Stimulated activated CD4-positive, alpha-beta T cell treated with anti-CD3 and anti-CD28 coated beads, Interleukin-15, amount 100 ng/mL, for 48 hours (primary cell): ENCODE measurements at places on chromosomes 3 and 15.

GRCh38 chr3:46871222-46871621 is 6.3 kb upstream of the PTH1R start:
- DNase-seq: no peak

DNA sequence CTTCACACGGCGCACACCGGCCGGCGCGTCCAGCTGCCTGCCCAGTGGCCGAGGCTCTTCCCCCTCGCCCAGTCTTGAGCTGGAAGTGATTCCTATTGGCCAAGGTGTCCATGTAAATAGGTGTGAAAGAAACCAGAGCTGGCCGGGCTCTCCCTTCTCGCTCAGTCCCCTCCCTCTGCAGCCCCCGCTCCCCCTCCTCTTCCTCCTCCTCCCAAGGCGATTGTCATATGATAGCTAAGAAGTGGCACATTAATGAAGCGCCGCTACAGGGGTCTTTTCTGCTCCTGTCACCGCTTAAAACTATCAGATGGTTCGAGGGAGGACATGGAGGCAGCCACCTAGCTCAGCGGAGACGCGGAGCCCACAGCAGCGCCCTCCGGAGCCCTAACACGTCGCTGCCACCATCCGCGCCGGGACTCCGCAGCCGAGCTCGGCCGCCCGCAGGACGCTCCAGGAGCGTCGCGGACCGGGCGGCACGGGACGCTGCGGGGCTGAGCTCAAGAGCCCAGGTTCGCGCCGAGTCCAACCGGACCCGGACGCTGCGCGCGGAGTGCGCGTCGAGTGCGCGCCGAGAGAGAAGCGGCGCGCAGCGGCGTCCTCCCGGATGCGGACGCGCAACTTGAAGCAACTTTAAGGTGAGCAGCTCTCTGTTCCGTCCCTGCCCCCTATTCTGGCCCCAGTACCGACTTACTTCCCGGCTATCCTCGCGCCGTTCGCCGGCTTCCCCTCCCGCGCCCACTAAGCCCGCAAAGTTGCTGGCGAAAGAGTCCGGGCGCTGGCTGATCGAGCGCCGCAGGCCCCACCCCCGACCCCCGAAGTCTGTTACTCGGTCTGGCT is at the start of gene FOXB1:
FOXB1 (plus strand) TSS at position 303 of the 837 bp plus-strand sequence. CDS start 653 bp downstream, outside the sequence.
- no peak for DNase-seq

- no peak for DNase-seq
Observed at GRCh38 chr3:14489641-14490040, 50.5 kb downstream of the GRIP2 start.

- DNase-seq: no peak
Observed at GRCh38 chr3:142003291-142003690, 126.8 kb downstream of the ATP1B3 start.

GRCh38 chr3:71905426-71905825 is 120.5 kb upstream of the PROK2 start:
- DNase-seq: no peak

DNA sequence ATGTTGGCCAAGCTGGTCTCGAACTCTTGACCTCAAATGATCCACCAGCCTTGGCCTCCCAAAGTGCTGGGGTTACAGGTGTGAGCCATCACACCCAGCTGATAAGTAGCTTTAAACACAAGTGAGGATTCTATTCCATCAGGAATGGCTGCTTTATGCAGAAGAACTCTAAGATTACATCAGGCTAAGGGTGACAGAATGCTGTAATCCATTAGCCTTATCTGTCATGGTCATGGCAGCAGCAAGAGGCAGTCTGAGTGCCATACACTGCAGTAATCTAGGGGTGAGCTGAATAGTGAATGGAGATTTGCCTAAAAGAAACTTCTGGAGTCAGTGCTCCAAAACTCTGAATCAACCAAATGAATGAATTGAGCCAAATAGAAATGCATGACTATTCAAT is 39.6 kb downstream of the LIPC start:
- DNase-seq: no peak

GRCh38 chr15:25345943-25346342 is 92.9 kb downstream of the UBE3A start:
- no peak for DNase-seq

DNA sequence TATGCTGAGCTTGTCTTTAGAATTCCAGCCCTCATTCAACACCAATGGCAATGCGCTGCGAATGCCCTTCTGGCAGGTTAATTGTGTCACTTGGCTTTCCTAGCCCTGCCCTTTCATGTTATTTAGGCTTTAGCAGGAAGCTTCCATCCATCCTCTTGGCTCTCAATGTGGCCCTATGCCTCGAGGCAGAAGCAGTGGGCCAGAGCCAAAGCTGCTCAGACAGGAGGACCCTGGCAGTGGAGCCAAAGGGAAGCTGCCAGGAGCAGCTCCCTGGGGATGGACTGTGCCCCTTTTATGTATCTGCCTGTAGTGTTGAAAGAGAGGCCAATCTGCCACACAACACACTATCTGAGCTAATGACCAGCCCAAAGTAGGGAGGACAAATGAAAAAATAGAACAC is 376.4 kb downstream of the CTNNB1 start:
- no peak for DNase-seq

- DNase-seq: no peak
Observed at GRCh38 chr15:98439523-98439942, 208.8 kb upstream of the IGF1R start.

GRCh38 chr3:149343951-149344350 is 10.5 kb upstream of the TM4SF18 start:
- DNase-seq: no peak

GRCh38 chr3:89504432-89504831 is 397.0 kb downstream of the EPHA3 start:
- no peak for DNase-seq

DNA sequence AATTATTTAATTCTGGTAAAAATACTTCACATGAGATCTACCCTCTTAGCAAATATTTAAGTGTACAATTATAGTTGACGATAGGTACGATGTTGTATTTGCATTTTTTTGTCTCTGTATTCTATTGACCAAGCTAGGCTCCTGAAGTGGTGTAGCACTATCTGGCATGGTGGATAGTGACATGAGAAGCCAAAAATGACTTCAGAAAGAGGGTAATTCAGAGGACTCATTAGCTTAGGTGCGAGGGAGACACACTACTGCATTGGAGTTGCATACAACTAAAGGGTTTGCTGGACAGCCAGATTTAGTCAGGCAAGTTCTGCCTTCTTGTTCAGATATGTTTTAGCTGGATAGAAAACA is 50.6 kb downstream of the KBTBD8 start:
- no peak for DNase-seq

DNA sequence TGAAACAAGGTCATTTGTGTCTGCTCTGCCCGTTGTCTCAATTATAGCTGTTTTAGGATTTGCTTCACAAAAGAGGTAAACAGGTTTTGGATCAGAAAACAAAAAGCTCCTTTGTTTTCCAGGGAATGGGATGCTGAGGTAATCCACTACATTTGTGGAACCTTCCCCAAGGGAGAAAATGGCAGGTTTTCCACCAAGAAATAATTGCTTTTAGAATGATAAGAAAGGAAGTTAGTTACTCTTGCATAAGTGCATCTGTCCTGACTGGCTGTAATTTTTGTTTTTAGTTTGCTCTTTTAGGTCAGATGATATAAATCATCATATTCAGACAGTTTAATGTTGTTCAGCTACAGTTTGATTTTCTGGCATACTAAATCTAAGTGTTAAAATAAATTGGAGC is 198.5 kb upstream of the COL8A1 start:
- DNase-seq: no peak

- no peak for DNase-seq
Observed at GRCh38 chr3:73784686-73785392, 160.1 kb upstream of the PDZRN3 start.

DNA sequence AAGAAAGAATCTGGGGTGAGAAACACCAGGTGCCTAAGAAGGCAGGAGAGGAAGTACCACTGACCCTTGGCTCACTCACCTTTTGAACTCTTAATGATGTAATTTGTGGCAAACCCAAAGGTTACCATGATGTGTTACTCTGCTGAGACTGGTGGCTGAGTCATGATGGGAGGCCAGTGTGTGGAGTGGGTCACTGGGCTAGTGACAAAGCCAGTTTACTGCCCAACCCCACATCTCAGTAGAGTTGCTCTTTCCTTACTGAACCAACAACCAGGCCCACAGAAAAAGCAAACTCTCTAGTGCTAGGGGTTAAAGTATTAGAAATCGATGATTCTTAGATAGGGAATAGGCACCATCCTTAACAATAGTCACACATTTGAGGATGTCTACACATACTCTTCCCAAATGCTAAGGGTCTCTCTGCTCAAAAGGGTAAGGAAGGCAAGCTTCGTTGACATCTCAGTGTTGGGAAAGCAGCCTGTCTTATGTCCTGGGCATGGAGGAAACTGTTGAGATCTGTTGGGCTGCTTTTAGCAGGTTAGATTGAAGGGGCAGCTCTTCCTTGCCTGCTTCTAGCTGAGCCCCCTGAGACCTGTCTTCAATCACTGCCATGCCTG is 3.1 kb downstream of the RBP2 start:
- DNase-seq: no peak

DNA sequence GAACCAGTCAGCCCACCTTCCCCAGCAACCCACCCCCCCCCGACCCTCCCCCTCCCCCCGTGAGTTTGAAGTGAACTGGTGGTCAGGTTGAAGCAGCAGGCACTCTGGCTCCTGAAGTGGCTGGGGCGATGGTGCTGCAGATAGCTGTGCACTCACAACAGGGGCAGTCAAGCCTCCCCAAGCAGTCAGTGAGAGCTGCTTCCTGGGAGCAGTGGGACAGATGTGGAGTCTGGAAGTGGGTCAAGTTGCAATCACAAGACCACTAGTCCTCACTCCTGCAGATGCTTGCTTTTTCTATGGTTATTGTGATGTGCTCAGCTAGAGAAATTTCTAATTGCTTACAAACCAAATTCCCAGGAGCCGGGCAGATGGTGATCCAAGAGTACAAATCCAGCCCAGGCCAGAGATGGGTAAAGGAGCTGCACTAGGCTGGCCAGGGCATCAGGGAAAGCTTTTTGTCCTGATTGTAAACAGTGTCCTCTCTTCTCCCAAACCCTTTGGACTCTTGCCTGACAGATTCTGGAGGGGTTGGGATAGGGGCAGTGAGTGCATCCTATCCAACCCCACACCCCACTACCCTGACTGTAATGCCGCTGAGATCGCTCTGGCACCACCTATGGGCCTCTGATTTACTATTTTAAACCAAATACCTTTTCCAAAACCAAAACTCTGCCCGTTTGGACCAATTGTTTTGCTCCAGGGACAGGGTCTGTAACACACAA is 9.8 kb upstream of the CLPX start:
- no peak for DNase-seq

GRCh38 chr3:111200027-111200426 is 128.4 kb downstream of the NECTIN3 start:
- no peak for DNase-seq

GRCh38 chr15:60385620-60386552 is 11.9 kb downstream of the ANXA2 start:
- DNase-seq: no peak
